NK-92 treated with Interleukin-12 subunit alpha and Interleukin-12 subunit beta, amount 100 ng/mL, for 24 hours (cell line): ENCODE measurements at places on chromosomes 12 and 14.

- peak; percentile 63 for DNase-seq
Measured at GRCh38 chr12:110689281-110690126, 589 bp upstream of the HVCN1 start.

GRCh38 chr12:122932207-122932606, 34.1 kb downstream of the ABCB9 start:
- DNase-seq = no peak

- DNase-seq = no peak
Measured at GRCh38 chr14:53004976-53005375, 54.1 kb upstream of the FERMT2 start.

DNA sequence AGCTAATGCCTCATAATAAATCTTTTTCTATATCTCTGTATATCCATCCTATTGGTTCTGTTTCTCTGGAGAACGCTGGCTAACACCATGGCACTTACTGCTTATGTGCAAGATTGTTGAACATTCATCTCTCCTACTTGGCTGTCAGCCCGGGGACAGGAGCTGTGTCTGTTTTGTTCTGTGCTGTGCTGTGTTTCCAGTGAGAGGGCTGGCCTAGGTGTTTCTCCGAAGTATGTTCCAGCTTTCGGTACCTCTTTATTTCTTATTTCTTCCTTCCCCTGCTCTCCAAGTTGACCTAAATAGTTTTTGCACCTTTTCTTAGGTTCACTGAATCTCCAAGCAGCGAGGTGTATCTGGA, 18.8 kb upstream of the NR4A1 start:
- no peak for DNase-seq

- DNase-seq = no peak
Measured at GRCh38 chr14:60805841-60806430, 71.4 kb downstream of the MNAT1 start.

DNA sequence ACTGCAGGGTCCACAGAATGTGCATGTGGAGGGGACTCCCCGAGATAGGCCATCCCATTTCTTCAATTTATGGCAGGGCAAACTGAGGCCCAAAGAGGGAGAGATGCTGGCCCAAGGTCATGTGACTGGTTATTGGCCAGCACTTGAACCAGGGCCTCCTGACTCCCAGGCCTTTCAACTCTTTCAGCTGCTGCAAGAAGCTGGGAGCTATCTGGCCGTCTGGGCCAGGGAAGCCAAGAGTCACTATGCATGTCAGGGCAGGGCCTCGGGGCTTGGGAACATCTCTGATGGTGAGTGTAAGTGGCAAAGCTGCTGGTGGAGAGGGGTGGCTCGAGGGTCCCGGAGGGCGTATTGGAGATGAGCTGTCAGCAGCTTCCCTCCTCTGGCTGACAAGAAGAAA, 9.5 kb upstream of the LTBP2 start:
- DNase-seq = no peak

- DNase-seq = no peak
Measured at GRCh38 chr14:104598039-104598909, 6.3 kb downstream of the TMEM179 start.

DNA sequence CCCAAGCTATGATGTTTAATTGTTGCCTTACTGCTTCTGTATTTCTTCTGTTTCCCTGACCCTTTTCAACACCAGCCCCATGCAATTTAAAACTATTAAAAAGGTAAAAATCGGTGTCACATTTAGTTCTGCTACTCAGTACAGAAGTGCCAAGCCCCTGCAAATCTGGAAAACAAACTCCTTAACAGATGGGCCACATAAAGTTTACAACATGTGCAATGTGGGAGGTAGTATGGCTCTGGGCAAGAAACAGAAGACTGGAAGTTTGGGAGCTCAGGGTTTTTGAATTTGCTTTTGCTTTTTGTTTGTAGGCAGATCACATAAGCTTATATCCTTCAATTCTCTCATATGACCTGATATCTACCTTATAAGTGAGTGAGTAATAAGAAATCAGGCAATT, 404.0 kb upstream of the ATP2B1 start:
- no peak for DNase-seq

DNA sequence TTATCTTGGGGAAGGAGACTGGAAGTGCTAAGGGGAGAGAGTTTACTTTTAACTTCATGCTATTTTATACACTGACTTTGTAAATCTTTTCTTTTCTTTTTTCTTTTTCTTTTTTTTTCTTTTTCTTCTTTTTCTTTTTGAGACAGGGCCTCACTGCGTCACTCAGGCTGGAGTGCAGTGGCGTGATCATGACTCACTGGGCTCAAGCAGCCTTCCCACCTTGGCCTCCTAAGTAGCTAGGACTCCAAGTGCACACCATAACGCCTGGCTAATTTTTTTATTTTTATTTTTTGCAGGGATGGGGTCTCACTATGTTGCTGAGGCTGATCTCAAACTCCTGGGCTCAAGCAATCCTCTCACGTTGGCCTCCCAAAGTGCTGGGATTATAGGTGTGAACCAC, 294.6 kb upstream of the PRICKLE1 start:
- DNase-seq = no peak

DNA sequence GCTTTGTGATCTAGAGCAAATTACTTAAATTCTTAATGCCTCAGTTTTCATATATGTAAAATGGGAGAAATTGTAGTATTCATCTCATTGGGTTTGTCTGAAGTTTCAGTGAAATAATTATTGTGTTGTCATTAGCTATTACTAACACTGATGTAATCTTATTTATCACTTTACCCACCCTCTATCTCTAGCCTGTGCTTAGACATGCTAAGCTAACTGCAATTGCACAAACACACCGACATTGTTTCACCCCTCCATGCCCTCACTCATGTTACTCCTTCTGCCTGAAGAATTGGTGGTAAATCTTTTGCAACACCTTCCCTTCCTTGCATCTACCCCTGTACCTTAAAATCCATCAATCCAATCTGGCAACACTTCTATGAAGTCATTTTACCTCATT, 241.6 kb downstream of the BCAT1 start:
- no peak for DNase-seq

DNA sequence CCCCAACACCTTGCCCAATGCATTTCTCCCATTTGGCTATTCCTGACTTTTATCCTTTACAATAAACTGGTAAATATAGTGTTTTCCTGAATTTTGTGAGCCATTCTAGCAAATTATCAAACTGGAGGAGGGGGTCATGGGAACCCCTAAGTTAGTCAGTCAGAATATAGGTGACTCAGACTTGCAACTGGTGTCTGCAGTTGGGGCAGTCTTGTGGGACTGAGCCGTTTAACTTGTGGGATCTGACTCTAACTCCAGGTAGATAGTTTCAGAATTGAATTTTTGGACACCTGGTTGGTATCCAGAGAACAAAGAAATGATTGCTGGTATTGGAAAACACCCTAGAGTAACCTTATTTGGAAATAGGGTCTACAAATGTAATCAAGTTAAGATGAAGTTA, 133.4 kb downstream of the CEP83 start:
- DNase-seq = no peak

DNA sequence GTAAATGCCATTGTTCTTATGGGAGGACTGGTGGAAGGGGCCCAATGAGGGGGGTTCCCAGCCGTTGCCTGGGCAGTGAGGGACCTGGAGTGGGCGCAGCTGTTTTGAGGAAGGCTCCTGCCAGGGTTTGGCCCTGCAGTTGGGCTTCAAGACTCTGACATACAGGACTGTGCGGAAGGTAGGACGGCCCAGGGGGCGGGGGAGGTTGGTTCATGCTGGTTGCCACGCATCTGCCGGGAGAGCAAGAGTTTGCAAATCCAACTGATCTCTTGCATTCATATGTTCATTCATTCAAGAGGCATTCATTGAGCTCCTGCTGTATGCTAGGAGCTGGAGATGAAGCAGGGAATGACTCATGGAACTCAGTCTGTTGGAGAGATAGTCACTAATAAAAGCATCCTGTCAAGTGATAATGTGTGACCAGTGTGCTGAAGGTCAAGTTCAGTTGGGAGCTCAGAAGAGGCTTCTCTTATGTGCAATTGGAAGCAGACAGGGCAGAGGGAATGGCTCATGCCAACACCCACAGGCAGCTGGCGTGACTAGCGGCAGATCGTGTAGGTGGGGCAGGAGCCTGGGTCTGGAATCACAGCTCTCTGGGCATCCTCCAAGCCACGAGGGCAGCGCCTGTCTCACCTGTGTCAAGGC, 7.8 kb downstream of the SH2B3 start:
- DNase-seq = no peak

- no peak for DNase-seq
Measured at GRCh38 chr14:100546051-100546443, 41.2 kb downstream of the BEGAIN start.
